NCI-H510A (cell line): ENCODE measurements at places on chromosomes 1 and 21.

DNA sequence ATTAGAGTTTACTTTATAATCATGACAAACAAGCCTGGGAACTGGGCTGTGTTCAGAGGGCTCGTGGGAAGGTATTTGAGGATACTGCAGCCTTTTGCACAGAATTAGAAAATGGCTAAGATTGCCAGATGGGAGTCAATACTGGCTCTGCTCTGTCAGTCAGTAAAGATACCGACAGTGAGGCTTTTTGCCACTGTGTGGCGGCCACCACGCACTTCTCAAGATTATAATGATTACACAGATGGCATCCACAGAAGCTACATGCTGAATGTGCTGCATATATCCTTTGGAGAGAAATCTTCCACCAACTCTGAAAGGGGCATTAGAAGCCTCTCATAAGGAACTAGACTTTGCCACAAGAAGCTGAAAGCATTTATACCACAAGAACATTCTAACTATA lies 213.4 kb upstream of the PTBP2 start:
- DNase-seq, result no peak

DNA sequence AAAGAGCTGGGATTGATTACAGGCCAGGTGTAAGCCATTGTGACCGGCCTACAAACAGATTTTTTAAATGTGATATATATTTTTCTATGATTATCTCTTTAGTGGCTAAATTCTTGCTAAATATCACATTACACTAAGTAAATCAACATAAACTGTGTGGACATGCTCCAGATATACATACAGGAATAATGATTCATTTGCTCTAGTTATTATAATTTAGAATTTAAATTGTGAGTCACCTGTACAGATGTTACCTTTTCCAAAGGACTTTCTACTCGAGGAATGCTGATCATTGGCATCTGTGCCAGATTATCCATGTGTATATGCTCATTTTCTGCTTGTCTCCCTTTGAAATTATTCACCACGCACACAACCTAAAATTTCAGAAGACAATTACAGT lies 90.1 kb downstream of the PLPPR5 start:
- DNase-seq, result no peak

DNA sequence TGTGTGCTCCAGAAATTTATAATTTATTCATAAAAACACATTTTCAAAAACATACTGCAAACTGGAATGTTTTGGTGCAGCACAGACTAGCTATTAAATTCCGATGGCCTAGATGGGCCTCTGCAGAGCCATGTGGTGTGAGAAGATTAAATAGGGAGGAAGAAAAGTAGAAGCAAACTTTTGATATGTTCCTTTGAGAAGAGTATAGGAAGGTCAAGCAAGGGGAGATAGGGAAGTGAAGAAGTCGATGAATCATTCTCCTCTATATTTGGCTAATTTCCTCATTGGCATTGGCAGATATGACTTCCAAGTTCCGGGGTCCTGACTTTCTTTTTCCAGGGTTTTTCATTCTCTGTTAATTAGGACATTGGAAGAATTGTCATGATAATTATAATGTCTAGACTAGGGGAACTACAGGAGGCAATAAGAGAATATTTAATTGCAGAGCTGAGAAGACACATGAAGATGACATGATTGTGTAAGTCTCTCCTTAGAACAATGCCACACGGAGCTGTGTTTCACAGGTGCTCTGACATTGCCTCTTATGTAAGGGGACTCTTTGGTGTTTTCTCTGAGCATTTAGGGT lies 19.3 kb upstream of the ZNF326 start:
- no peak for DNase-seq

GRCh38 chr1:17130138-17130635 lies 10.9 kb upstream of the PADI2 start:
- DNase-seq, result no peak

- DNase-seq, result no peak
Observed at GRCh38 chr1:94535095-94535494, 6.5 kb downstream of the F3 start.

DNA sequence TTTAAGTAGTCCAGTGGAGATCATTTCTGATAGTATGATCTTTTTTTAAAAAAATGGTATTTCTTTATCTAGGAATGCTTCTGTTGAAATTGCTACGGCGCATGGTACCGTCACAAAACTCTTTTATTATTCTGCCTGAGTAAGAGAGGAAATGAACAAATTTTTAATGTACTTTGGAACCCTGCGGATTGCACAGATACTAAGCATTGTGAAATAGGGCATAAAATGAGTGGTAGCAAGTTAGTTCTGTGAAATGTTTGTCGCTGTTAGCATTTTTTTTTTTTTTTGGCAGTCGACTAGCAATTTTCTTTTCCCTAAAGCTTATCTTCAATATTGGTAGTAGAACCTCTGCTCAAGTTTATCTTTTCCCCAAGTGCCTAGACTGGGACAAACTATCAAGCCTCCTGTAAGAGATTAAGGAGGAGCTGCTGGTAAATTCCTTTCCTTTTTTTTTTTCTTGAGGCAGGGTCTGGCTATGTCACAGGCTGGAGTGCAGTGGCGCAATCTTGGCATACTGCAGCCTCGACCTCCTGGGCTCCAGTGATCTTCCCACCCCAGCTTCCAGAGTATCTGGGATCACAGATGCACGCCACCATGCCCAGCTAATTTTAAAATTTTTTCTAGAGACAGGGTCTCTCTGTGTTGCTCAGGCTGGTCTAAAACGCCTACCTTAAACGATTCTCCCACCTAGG lies 2.2 kb downstream of the ITSN1 start:
- DNase-seq, result no peak

- no peak for DNase-seq
Observed at GRCh38 chr1:248820041-248820585, 5.6 kb downstream of the SH3BP5L start.

- no peak for DNase-seq
Observed at GRCh38 chr1:96475903-96476302, 245.7 kb upstream of the PTBP2 start.

- DNase-seq, result no peak
Observed at GRCh38 chr1:41691424-41691823, 206.9 kb upstream of the EDN2 start.

DNA sequence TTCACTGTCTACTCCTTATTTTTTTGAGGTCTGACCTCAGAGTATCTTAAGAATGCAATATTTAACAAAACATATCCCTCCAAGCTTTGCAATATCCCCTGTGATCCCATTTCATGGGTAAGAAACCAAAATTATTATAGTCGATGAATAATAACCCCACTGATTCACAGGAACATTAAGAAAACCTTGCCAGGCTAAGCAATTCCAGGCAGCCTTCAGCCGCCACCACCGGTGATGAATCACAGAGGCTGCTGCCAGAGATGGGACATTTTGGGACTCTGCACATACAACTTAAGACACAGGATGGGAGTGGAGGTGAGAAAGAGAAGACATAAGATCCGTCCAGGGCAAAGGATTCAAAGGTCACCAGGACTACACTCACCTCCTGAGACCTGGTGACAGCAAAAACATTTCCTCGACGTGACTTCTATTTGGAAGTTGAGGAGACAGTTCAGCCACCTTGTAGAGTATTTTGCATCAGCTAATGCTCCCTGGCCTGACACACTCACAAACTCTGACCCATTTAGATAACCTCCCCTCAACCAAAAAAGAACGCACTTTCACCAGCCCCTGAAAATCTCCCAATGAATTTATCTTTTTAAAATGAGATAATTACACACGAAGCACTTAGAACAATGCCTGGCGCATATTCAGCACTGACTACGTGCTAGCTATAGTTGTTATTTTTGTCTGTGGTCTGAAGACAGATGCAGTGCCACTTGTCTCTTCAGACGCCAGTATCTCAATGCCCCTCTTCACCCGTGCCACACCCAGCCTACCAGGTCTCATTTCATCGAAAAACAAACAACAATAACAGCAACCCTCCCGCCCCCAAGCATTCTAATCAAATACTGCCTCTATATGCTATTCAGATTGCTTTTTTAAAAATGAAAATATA lies 17.8 kb upstream of the OVAAL start:
- DNase-seq, result no peak

GRCh38 chr1:173295995-173296394 lies 88.9 kb upstream of the TNFSF4 start:
- DNase-seq, result no peak

- DNase-seq, result no peak
Observed at GRCh38 chr1:54167422-54168139, 14.8 kb upstream of the CDCP2 start.

DNA sequence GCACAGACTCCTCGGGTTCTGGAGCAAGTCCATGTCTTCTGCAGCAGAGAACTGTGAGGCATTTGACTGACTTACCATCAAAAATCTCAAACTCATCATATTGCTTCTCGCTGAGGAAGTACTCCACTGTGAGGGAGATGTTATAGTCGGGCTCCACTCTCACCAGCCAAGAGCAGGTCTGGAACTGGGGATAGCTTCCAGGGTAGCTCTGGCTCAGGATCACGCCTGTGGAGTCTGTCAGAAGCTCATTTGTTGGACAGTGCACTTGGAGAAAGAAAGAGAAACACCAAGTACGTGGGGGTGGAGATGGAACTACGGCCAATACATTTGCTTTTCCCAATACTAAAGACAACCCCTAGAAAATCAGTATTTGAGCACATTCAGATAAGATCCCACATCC lies 111.1 kb downstream of the ZSCAN20 start:
- no peak for DNase-seq

DNA sequence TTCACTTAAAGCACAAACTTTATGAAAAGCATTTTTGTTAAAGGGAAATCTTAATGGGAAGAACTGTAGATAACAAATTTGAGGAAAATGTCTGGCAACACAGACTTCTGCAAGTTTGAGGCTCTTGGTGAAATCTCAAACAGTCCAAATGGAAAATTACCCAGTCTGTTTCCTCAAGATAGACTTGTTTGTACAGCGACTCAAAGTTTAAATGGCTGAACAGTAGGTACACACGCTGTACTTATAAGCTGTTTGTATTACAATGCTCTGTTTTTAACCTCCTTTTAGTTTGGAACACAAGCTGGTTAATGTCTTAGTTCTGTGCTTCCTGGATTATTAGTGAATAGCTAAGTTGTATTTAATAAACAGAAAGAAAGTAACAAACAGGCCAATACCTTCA lies 217.1 kb downstream of the NFIA start:
- DNase-seq, result no peak

- no peak for DNase-seq
Observed at GRCh38 chr21:33013626-33014025, 12.1 kb upstream of the OLIG2 start.

- DNase-seq, result no peak
Observed at GRCh38 chr1:167360120-167360519, 139.4 kb downstream of the POU2F1 start.

GRCh38 chr1:227257964-227258363 lies 60.3 kb downstream of the CDC42BPA start:
- no peak for DNase-seq

GRCh38 chr1:119732465-119733168 lies 20.9 kb downstream of the PHGDH start:
- no peak for DNase-seq

- no peak for DNase-seq
Observed at GRCh38 chr1:40973912-40974311, 5.6 kb upstream of the CTPS1 start.

DNA sequence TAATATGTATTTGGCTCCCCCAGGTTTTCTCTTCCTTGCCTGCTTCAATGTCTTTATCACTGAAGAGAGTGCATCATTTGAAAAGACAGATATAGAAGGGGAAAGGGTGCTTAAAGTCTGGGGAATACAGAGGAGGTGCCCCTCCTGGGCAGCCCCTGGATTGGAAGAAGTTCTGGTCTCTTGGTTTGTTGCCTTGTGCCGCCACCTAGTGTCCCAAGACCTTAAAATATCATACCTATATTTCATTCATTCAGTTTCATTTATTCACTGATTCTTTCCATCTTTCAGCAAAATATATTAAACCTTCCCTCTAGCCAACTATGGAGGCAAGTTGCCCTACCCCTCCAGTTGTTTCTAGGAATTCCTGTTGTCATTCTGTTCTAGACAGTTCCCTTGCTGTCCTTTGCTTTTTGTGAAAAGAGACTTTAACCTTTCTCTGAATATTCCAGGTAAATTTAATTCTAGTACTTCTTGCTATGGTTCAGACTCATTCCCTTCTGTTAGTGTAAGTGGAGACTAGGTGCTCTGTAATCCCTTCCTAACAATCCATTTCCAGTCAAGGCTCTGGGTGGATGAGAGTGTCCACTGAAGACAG lies 56.1 kb downstream of the MEF2D start:
- DNase-seq, result no peak
